Suppressor macrophage treated with lipopolysaccharide for 4 hours (primary cell): ENCODE measurements at places on chromosomes 12 and 14.

GRCh38 chr12:59823567-59823966 is 227.7 kb downstream of the SLC16A7 start:
- DNase-seq, result no peak

DNA sequence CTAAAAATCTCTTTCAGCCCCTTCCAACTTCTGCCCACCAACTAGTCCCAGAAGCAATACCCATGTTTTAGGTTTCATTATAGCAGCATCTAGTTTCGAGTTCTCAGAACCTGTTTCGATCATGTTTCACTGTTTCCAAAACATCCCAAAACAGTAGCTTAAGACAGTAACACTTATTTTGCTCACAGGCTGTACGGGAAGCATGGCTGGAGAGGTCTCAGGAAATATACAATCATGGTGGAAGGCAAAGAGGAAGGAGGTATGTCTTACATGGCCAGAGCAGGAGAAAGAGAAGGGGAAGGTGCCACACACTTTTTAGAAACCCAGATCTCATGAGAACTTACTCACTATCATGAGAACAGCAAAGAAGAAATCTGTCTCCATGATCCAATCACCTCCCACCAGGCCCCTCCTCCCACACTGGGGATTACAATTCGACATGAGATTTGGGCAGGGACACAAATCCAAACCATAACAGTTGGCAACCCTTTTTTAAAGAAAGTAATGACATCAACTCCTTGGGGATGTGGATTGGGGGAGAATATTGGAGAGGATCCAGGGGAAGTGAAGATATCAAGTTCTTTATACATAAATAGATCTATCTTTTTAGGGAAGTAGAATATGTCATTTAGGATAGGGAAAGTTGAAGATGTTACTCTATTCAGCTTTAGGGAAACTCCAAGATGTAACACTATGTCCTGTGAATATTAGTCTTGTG is 269.9 kb upstream of the PLEKHG7 start:
- DNase-seq, result peak; percentile 83

DNA sequence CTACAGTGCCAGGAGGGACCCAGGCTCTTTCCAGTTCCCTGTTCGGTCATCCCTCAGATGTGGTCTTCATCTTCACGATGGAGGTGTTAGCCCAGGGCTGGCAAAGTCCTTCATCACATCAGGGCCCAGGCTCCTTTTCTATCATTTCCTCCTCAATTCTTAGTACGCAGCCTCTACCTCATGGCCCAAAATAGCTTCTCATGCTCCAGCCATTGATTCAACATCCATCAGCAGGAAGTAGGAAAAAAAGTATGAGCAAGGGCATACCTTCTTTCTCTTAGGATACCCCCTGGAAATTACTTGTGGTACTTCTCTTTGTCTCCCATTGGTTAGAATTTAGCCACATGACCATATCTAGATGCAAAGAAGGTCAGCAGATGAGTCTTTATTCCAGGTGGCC is 12.2 kb upstream of the ZDHHC22 start:
- DNase-seq, result no peak

DNA sequence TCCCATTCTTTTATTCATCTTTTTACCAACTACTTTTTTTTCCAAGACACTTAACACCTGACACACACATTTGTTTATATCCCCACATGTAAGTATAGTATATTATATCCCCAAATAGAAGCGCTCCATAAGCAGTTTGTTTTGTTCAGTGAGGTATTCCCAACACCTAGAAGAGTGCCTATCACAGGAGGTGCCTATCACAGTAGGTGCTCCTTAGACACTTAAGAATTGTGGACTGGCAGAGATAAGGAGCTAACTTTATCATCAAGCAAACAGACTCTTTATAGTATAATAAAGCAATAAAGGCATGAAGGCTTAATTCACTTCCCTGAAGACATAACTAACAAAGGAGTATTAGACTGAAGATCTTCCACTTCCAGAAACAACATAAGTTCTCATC is 29.1 kb downstream of the OSBPL8 start:
- no peak for DNase-seq

GRCh38 chr12:53097564-53098353 is at the start of gene IGFBP6:
Gene IGFBP6 (plus strand): TSS chr12:53097667. CDS start chr12:53097718, 51 bp downstream.
- peak; percentile 40 for DNase-seq

- DNase-seq, result peak; percentile 84
Measured at GRCh38 chr12:108613548-108613947, 15.7 kb upstream of the TMEM119 start.

DNA sequence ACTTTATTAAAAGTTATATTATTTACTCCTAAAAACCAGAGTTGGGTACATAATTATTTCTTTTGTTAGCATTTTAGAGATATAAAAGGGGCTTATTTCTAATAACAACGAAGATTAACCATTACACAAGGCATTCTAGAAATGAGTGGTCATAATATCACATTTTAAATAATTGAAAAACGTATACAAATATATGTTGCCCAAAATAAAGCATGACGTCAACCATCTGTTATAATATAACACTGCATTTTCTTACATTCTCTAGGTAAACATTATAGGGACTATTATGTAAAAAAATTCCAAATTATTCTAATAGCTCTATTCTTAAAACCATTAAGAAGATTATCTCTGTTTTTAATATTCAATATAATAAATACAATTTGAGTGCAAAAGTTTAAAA is 455.1 kb upstream of the GARIN6 start:
- no peak for DNase-seq

DNA sequence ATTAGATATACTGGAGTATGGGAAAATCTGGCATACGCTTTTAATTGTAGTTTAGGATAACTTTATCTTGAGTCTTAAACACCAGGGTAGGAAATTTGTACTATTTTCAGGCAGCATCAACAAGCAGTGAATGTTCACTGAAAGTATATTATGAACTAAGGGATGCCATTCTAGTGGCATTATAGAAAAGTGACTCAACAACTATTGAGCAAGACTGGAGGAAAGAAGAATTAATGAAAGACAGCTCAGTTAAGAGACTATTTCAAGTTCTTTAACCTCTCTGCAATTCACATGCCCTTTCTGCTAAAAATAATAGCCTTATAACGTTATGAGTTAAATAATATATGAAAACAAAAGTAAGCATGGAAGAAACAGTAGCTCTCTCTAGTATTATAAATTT is 343.1 kb downstream of the FSCB start:
- DNase-seq, result no peak

DNA sequence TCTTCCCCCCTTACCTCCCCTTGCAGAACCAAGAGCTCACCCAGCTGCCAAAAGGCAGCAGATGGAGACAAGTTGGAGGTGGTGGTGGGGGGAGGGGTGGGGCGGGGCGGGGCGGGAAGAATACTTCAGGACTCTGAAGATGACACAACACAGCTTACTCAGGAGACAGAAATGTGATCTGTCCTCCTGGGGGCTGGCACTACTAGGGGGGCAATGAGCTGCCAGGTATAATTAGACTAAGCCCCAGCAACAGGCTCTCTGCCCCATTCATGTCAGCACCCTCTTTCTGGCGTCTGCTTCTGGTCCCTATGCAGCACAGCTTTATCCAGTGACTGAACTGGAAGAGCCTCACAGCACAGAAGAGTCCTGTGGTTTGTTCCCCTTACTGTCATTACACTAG is 407.0 kb downstream of the MED13L start:
- DNase-seq, result no peak

DNA sequence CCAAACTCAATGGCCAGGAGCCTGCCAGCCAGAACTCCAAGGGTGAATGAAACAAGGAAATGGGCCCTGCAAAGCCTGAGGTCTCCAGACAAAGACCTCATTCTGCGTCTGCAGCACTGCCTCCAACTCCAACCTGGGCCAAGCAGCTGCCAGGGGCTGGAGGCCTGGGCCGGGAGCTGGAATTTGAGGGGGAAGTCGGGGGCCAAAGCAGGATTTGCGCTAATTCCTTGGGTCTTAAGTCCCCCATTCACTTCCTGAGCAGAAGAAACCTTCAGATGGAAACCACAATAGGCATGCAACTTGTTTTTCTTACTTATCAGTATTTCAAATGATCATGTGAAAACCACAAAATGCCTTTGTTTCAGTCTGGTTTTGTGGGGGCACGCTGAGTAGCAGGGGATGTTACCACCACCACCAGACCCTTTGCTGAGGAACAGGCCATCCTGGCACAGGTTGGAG is 23.0 kb upstream of the TC2N start:
- no peak for DNase-seq

- DNase-seq, result no peak
Measured at GRCh38 chr12:112985642-112986290, 7.4 kb downstream of the OAS2 start.

- DNase-seq, result peak; percentile 93
Measured at GRCh38 chr12:69338120-69338859, 9.9 kb upstream of the LYZ start.

- DNase-seq, result no peak
Measured at GRCh38 chr12:125015680-125016310, 22.4 kb downstream of the BRI3BP start.

DNA sequence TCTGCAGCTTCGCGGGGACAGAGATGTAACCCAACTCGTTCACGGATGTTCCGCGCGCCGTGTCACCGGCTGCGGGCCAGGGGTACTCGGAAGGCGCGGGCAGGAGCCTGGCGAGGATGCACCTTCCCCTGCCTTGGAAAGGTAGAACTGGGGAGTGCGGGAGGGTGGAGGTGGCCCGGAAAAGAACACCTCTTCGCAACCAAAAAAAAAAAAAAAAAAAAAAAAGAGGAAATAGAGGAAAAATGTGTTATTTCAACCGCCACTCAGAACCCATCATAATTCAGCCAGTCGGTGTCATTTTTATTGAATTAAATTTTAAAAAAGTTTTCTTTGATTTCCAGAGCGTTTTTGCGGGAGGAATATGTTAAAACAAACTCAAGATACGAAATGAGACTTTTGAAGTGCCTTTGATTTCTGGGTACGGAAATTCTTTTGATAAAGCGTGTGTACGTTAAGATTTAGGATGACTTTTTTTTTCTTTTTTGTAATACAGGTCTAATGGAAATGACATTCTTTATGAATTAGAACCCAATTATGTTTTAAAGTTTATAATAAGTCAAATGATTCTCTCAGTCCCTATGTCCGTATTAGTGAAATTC is 8.9 kb downstream of the CDKN1B start:
- no peak for DNase-seq

DNA sequence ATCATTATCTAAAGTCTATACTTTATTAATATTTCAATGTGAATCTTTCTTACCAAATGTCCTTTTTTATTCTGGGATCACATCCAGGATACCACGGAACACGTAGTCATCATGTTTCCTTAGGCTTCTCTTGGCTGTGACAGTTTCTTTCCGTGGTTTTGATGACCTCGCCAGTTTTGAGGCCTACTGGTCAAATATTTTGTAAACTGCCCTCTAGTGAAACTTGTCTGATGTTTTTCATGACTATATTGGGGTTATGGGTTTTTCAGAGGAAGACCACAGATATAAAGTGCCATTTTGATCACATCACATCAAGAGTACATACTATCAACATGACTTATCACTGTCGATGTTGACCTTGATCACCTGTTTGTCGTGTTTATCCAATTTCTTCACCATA is 14.1 kb upstream of the SERPINA6 start:
- DNase-seq, result peak; percentile 54

DNA sequence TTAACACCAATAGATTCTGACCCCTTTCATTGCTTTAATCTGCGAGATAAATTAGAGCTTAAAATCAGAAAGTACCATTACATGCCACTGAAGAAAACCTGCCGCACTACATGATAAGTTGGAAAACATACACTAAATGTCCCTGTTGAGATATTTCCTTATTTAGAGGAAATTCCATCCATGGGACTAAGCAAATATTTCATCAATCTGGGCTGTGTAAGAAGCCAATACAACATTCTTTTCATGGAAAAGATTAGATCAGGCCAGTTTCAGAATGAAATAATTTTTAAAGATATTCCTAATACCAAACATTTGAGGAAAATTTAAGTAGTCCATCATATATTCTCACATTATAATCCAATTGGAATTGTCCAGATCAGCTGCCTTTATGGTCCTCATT is 112.8 kb downstream of the LLPH start:
- no peak for DNase-seq

GRCh38 chr12:40232602-40233001 is 7.8 kb downstream of the LRRK2 start:
- no peak for DNase-seq

DNA sequence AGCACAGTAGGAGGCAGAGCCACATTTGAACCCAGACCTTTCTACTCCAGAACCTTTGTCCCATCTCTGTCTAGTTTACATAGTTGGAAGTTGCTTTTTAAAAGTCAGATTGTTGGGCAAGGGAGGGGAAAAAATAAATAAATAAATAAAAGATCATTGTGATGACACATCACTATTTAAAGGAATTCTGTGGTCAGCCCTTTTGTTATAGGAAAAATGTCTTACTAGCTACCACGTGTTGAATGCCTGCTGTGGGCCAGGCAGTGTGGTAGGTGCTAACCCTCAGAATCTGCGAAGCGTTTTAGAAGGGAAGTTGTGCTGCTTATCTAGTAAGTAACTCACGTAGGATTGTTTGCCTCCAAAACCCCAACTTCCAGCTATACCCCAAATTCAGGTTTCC is 62.3 kb downstream of the BHLHE41 start:
- no peak for DNase-seq

DNA sequence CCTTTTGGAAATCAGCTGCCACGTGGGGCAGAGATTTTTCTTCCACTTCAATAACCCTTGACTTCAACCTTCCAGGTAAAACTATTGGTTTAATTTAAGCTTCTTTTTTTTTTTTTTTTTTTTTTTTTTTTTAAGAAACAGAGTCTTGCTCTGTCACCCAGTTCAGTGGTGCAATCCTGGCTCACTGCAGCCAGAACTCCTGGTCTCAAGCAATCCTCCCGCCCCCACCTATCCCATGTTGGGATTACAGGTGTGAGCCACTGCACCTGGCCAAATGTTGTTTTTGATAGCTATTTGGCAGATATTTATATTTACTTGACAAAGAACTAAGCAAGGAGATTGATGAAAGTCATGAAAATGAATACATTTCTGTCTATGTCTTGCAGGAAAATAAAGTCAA is 65.1 kb downstream of the SINHCAF start:
- no peak for DNase-seq

- DNase-seq, result no peak
Measured at GRCh38 chr12:105928436-105928835, 210.3 kb downstream of the NUAK1 start.
